Urinary bladder (tissue), 4 donors: ENCODE measurements at places on chromosomes 5 and 9.

GRCh38 chr9:135303280-135303647 is 176.3 kb upstream of the PPP1R26 start:
- no peak for DNase-seq

GRCh38 chr9:88682431-88682831 is 147.5 kb downstream of the NXNL2 start:
- DNase-seq = no peak

DNA sequence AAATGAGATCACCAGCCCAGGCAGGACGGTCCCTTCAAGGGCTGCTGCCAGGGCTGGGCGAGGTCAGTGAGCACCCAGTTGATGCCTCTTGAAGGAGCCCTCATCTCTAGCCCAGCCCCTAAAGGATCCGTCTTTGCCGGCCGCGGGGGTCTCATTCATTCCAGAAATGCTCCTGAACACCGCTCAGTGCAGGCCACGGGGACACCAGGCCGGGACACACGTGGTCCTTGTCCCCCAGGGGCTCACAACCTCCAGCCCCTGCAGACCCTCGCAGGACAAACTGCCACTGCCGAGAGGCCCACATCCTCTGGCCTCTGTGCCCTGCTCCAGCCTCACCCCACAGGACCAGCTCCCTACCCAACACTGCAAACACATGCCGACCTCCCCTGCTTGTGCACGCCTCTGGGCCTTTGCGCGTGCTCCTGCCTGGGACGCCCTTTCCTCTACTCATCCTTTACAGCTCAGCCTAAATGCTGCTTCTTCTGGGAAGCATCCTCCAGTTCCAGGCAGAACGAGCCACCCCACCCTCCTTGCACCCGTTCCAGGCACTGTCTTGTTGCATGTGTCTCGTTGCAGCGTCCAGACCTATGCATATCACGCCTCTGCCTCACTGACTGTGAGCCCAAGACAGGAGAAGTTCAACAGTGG is 10.3 kb upstream of the LAMC3 start:
- no peak for DNase-seq

DNA sequence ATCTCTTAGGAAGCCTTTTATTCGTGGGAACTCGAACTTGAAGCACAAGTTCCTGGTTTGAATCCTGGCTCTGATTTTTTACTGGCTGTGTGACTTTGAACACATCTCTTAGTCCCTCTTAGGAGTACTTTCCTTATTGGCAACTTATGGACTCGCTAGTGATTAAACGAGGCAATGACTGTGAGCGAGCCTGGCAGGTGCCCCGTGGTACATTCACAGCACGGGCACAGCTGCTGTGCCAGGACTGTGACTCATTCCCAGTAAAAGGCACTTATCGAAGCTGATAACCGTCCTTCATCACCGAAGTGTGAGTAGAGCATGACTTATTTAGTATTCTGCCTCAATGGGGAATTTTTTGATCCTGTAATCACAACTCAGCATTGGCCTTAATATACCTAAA is 22.7 kb downstream of the CFAP90 start:
- no peak for DNase-seq

GRCh38 chr9:71743217-71743705 is 25.1 kb downstream of the CEMIP2 start:
- no peak for DNase-seq

DNA sequence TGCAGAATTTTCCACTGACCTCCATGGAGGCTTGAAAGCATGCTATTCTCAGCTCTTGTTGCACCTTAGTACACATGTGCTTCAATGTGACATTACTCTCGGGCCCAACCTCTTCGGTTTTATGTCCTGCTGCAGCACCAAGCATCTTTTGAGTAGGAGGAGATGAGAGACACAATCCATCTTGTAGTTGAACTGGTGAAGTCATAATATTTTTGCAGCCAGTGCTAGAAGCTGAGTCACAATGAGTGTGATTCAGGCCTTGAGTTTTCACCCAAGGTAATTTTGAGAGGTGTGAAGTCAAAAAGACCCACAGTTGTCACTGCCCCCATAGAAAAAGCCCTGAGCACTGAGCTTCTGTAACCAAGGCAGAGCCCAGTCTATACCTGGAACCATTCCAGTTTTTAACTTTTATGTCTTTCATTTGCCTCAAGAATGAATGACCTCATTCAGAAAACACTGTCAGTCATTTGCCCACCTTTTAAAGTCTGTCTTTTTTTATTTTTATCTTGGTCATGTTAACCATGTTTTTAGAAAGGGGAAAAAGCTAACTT is 117.7 kb downstream of the ZNF462 start:
- no peak for DNase-seq

DNA sequence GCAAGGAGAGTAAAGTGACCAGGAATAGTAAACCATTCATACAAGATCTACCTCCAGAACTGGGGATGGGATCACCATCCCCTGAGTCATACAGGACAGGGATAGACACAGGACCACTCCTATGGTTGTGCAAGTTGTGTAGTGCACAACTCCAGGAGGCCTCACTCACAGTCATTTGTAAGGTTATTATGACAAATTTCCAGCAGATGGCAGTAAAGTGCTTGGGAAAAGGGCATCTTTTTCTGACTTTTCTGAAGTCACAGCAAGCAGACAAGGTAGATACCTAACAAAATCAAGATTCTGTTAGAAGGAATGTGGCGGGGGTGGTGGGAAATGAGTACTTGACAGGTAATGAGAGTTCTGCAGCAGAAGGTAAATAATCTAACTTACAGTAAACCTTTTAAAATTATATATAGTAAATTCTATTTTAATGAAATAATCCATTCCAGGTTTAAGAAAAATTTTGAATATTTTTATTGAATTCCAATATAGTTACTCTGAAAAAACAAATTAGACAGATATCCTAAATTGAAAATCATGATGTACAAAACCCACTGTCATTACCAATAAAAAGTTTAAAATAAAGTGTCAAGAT is 16.7 kb upstream of the KIF27 start:
- DNase-seq = no peak

DNA sequence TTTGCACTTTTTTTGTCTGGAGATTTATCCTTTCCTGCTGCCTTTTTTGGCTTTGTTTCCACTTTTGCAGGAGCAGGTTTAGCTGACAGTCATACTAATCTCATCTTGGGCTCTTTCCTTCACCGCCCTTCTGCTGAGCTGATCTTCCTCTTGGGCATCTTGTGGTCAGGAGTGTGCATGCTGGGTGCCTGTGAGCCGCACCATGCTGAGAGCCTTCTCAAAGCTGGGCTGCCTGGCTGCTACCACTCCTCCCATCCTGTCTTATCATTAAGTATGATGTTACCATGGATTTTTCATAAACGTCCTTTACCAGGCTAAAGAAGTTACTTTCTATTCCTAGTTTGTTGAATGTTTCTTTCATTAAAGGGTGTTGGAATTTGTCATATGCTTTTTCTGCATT is 49.5 kb upstream of the MCCC2 start:
- DNase-seq = no peak

- DNase-seq = no peak
Measured at GRCh38 chr9:128969491-128969890, 22.0 kb downstream of the NUP188 start.

DNA sequence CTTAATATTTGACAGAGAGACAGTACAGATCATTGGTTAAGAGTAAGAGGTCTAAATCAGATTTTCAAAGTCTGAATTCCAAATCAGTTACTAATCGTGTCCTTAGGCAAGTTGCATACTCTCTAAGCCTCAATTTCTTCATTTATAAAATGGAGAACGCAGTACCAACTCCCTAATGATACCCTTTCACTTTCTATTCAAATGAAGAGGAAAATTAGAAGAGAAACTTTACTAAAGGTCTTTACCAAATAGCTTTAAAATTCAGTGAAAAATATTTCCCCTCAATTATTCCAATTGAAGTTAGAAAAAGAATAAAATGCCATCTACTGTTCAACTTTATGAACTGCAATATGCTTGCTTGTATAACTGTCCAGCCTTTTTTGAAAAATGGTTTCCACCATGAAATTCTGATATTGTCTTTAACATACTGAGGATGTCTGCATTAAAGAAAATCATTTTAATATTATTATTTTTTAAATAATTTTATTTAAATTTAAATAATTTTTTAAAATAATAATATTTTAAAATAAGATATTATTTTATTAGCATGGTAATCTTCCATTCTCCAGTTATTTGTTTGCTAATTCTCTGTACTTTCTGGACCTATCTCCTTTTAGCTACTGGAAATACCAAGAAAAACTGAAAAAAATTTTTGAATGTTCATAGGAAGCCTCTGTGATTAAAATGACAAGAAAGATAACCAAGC is 36.0 kb downstream of the POC5 start:
- DNase-seq = no peak

GRCh38 chr5:143836161-143836725 is 24.3 kb downstream of the HMHB1 start:
- no peak for DNase-seq

DNA sequence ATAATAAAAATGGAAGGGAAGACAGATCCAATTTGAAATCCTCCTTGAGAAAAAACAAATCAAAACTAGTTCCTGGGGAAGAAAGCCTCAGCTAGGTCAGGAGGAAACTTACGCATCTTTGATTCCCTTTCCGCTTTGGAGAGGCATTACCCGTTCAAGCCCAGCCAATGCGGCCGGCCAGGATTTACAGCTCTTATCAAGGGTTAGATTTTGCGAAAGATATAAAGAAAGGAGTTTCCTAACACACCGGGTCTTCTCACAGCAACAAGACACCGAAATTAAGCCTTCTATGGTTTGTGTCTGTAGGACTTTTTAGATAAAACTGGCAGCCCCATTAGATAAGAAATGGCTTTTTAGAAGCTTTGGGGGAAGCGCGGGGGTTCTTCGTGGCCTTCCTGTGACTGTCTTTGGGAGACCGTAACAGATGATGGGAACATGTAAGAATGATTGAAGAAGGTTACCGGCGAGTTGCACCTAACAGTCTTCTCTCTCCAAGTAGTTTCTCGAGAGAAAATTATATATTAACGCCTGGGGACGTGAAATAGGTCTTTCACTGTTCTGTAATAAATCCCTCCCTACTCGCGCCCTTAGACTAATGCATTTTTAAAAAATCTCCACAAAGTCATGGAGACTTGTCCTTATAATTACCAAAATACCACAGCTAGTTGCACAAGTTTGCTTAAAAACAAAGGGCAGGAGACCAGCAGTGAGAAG is 1.3 kb upstream of the ISL1 start:
- DNase-seq = peak; percentile 52

GRCh38 chr5:119267958-119268386 is 87.8 kb upstream of the TNFAIP8 start:
- DNase-seq = peak; percentile 94

DNA sequence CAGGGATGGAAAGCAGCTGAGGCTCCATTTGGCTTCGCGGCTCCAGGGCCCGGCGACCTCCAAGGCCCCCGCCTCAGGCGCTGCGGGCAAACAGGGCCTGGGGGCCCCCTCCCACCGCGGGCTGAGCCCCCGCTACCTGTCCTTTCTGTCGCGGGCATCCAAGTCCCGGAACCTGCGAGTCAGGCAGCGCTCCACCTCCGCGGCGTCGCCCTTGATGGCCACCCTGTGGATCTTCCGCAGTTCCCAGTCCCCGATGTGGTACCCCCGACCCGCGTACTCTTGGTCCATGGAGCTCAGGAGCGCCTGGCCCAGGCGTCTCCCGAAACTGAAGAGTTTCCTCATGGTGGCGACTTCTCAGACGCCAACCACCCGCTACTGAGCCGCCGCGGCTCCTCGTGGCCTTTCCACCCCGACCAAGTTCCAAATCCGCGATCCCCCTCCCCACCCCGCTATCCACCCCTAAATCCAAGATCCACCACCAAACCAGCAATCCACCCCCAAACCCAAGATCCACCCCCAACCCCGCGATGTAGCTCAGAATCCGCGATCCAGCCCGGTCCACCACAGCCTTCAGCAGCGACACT is 86.5 kb upstream of the CCDC180 start:
- DNase-seq = no peak

DNA sequence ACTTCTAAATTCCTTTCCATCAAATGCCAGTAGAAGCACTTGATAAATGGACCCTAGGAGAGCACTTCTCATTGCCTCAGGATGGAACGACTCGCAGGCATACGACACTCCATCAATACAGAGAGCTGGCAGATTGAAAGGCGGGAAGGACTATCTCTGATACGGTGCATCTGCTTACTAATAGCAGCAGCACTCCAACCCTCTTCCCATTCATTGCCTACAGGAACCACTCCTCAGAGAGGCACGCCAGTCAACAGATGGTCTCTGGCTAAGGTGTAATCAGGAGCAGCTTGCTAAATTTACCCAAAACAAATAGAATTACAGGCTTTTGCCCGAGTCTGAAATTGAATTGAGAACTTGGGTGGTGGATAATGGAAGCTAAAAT is 168.1 kb downstream of the EFNA5 start:
- DNase-seq = no peak

- no peak for DNase-seq
Measured at GRCh38 chr5:123868881-123869280, 356.9 kb downstream of the CSNK1G3 start.

GRCh38 chr9:113737517-113738271 is 138.4 kb upstream of the ZNF618 start:
- DNase-seq = no peak

- no peak for DNase-seq
Measured at GRCh38 chr5:137563646-137564397, 64.7 kb upstream of the SPOCK1 start.

DNA sequence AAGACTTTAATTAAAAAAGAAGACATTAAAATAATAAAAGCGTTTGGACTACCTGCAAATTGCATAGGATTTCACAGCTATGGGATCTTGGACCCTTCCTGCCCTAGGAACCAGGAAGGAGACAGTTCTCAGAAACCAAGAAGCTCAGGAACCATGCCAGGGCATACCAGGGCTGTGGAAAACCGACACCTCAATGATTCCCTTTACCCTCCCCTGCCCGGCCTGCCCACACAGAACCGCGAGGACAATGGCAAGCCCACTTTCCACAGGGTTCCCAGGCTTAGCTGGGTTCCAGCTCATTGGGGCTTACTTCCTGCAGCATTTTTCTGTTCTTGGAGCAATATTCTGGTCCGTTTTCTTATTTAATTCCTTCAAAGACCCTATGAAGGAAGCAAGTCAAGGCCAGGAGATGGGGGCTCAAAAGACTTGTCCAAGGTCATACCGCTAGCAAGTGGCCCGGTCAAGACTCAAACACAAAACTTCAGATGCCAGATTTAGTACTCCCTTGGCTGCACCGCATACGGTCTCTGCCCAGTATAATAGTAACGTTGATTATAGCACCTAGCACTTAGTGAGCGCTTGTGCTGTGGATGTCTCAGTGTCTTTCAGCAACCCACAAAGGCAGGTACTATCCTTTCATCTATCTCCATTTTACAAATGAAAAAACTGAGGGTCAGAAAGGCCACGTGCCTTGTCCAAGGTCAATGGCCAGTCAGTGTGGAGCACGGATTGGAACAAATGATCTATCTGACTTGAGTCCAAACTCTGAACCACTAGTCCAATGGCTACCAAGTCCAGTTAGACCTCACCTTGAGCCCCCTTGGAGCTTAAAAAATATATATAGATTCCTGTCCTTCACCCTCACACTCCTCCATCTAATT is 6.8 kb downstream of the FAT2 start:
- DNase-seq = no peak

GRCh38 chr5:134551901-134552300 is 26.4 kb downstream of the JADE2 start:
- DNase-seq = no peak

GRCh38 chr5:89289604-89290003 is 406.6 kb upstream of the MEF2C start:
- DNase-seq = no peak

- DNase-seq = no peak
Measured at GRCh38 chr5:83586874-83587776, 115.6 kb downstream of the VCAN start.

GRCh38 chr9:131836607-131837315 is 96.9 kb upstream of the RAPGEF1 start:
- no peak for DNase-seq

- DNase-seq = no peak
Measured at GRCh38 chr5:84301535-84301934, 83.1 kb downstream of the EDIL3 start.
